ENCODE measurements at places on chromosomes 3 and 15.

GRCh38 chr3:27079427-27080257 lies 289.5 kb downstream of the NEK10 start:
- DNase-seq = no peak

DNA sequence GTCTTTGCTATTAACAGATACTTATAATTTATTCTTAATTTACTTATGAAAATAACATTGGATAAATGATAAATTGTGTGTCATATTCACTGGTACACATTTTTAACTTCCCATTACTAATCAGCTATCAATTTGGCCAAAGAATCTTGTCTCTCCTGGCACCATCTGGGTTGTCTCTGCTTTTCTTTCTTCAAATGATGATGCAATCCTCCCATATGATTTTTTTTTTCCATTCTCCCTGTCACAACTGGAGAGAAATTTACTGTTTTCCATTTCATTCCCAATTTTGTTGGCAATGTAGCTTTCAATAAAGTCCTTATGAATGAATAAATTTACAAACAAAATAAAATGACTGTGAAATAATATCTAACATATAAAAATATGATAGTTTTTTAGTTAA lies 743.7 kb upstream of the EPHA6 start:
- DNase-seq = no peak

DNA sequence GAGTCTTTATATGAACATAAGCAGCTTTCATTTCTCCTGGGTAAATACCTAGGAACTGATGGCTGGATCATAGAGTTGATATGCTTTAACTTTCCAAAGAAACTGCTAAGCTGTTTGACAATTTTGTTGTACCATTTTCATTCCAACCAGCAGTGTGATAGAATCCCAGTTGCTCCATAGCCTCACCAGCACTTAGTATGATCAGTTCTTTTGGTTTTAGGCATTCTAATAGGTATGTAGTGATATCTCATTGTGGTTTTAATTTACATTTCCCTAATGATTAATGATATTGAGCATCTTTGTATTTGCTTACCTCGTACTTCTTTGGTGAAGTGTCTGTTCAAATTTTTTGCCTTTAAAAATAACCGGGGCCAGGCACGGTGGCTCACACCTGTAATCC lies 38.4 kb upstream of the SMAD6 start:
- DNase-seq = no peak

GRCh38 chr3:193816028-193816395 lies 223.0 kb downstream of the OPA1 start:
- no peak for DNase-seq

DNA sequence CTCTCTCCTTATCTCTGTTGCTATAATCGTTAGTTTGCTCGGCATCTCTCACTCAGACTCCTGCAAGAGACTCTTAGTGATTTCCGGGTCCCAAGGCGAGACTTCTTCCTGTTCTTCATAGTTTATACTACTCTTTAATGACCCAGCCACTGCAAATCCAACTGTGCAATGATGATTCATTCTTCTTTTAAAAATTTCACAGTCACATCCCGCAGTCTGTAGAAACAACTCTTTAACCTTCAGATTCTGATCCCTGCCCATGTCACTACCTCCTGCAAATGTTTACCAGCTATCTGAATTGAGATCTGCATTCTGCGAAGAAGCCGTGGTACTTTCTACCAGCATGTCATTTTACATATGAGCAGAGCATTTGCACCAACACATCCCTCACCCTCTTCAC lies 2.8 kb upstream of the VGLL3 start:
- no peak for DNase-seq

- no peak for DNase-seq
Measured at GRCh38 chr3:13072600-13073325, 466 bp downstream of the IQSEC1 start.

DNA sequence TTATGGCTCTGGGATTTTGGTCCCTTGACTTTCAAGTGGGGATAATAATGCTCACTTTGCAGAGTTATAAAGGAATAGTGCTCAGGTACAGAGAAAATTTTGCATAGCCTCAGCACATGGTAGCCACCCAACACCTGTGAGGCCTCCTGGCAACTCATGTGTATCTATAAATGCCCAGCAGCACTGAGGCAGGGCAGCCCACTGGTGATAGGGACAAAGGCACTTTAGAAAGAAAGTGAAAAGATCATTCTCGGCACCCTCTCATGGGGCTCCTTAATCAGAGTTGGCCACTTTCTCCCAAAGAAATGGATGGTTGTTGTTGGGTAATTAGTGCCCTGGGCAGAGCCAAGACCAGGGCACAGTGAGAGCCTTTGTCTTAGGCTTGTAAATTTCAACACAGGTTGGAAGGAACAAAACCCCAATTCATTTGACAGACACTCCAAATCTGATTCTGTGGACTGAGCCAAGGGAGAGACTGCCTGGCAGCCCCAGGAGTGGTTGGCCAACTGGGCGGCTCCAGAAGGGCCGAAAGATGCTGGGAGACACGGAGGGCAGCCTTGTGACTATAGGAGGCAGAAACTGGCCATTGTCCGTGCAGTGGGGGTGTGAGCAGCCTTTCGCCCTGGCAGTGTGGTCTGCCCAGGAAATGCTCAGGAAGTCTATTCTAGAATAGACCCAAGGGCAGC lies 213.2 kb upstream of the RGMA start:
- DNase-seq = no peak

Measured in suppressor macrophage (primary cell).